Naive thymus-derived CD4-positive, alpha-beta T cell (primary cell): ENCODE measurements at places on chromosomes 3 and 15. TPM values are rescaled to one million over a fixed set of nuclear protein-coding genes. Genes with fewer than 3 reads are reported as not detected.

GRCh38 chr3:3301476-3301875 lies 122.0 kb upstream of the CRBN start:
- H3K4me1 ChIP-seq, result peaks cover 8% of the 10 kb centered on the region
- no peaks in the 10 kb centered on the region for H3K27me3 ChIP-seq
- H3K4me3 ChIP-seq, result no peak overlapping the region
- H3K27ac ChIP-seq, result no peak overlapping the region

DNA sequence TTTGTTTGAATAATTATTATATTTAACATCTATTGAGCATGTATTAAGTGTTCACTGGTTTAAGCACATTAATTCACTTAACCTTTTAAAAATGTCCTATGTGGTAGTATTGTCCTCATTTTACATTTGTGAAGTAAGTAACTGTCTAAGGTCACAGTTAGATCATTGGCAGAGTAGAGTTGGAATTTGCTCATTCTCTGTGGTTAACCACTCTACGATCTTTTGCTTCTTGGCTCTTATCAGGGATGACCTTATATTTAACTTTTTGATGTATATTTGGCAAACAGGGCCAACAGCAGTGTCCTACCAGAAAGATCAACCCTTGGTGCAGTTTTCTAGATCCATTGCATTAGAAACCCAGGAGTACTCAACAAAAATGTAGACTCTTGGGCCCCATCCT lies 34.0 kb downstream of the PXK start:
- H3K27ac ChIP-seq, result no peak overlapping the region
- DNase-seq, result no peak
- no peaks in the 10 kb centered on the region for H3K27me3 ChIP-seq

GRCh38 chr3:81170298-81170697 lies 591.1 kb downstream of the GBE1 start:
- H3K27ac ChIP-seq, result no peak overlapping the region
- no peaks in the 10 kb centered on the region for H3K4me1 ChIP-seq
- H3K4me3 ChIP-seq, result no peak overlapping the region
- no peaks in the 10 kb centered on the region for H3K36me3 ChIP-seq

DNA sequence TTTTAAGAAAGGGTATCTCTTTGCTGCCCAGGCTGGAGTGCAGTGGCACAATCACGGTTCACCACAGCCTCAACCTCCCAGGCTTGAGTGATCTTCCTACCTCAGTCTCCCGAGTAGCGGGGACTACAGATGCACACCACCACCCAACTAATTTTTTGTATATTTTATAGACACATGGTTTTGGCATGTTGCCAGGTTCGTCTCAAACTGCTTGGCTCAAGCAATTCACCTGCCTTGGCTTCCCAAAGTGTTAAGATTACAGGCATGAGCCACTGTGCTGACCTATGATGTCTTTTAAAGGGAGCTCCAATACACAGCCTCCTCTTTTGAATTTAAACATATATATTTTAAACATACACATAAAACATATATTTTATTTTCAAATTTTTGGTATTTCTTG lies 60.9 kb downstream of the SLC9C1 start:
- no peaks in the 10 kb centered on the region for H3K36me3 ChIP-seq
- H3K4me1 ChIP-seq, result no peaks in the 10 kb centered on the region
- DNase-seq, result no peak
- no peaks in the 10 kb centered on the region for H3K27me3 ChIP-seq

DNA sequence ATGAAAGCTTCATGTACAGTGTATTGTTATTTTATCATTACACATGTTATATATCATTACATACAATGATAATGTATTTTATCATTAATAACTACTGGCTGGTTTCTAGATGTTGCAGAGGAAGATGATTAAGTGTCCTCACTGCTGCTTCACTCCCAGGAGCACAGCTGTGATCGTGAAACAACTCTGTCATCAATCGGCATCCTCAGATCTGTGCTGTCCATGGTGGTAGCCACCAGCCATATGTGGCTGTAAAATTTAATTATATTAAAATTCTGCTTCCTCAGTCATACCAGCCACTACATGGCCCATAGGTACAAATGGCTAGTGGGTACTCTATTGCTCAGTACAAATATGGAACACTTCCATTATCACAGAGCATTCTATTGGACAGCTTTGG lies 379.4 kb upstream of the CFAP20DC start:
- DNase-seq, result no peak
- H3K4me1 ChIP-seq, result peaks cover 37% of the 10 kb centered on the region
- no peak overlapping the region for H3K4me3 ChIP-seq
- no peak overlapping the region for H3K27ac ChIP-seq

DNA sequence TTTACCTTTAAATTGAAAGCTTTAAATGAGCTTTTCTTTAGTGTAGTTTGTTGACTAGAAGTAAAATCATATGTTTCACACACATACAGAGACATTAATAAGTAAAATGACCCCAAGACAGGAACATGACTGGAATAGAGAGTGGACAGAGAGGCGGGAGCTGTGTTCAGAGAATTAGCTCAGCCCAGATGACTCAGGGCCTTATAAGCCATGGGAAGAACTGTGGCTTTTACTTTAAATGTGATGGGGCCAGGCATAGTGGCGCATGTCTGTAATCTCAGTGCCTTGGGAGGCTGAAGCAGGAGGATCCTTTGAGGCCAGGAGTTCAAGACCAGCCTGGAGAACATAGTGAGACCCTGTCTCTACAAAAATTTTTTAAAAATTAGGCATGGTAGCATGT lies 26.7 kb downstream of the SACM1L start:
- peaks cover 7% of the 10 kb centered on the region for H3K36me3 ChIP-seq
- no peak for DNase-seq
- no peak overlapping the region for H3K4me3 ChIP-seq
- no peaks in the 10 kb centered on the region for H3K4me1 ChIP-seq
- H3K27ac ChIP-seq, result no peak overlapping the region
- H3K27me3 ChIP-seq, result no peaks in the 10 kb centered on the region

DNA sequence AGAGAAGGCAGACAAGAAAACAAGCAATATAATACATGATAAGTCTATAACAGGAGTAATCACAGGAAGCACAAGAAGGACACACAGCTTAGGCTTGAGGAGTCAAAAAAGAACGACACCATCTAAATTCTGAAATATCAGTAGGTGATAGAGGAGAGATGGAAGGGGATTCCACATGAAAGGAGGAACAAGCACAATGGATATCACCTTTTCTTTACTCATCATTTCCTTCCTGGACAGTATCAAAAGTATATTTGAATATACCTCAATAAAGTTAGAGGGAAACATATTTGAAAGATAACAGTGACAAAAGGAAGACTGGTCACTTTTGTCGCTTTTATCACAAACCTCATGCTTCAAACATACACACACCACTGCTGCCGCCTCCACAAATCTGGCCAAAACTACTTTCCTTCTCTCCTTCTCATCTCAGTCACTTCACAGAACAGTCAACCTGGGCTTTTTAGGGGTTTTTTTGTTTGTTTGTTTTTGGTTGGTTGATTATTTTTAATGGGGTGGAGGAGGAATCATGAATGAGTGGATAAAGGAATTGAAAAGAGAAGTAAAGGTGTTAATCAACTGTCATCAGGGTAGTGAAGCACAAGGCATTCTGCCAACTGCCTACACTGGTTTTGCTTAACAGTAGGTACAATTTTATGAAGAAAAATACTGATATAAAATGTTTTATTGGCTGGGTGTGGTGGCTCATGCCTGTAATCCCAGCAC lies 18.5 kb downstream of the DENND4A start:
- no peak overlapping the region for H3K4me3 ChIP-seq
- no peaks in the 10 kb centered on the region for H3K36me3 ChIP-seq
- H3K27ac ChIP-seq, result no peak overlapping the region
- peaks cover 12% of the 10 kb centered on the region for H3K4me1 ChIP-seq
- H3K27me3 ChIP-seq, result no peaks in the 10 kb centered on the region

- no peaks in the 10 kb centered on the region for H3K4me1 ChIP-seq
- no peak overlapping the region for H3K4me3 ChIP-seq
- no peaks in the 10 kb centered on the region for H3K27me3 ChIP-seq
These were observed 776.2 kb downstream of the FHIT start for GRCh38 chr3:60475096-60475495.

DNA sequence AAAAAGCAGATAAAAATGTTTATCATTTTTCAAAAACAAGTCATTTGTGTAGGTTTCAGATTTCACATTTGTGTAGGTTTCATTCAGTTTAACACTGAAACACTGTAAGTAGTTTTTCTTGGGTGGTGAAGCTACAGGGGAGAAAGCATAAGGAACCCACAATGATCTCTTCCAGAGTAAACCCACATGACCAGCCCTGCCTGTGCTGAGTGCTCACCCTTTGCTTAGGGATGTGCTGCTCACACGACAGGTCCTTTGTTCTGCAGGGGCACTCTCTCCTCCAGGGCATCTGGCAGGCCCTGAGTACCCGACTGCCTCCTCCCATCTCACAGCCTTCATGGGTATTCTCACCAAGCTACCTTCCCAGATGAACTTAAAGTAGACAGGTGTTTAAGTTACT lies 28.9 kb downstream of the ZXDC start:
- no peaks in the 10 kb centered on the region for H3K27me3 ChIP-seq
- peaks cover 60% of the 10 kb centered on the region for H3K36me3 ChIP-seq
- no peak overlapping the region for H3K27ac ChIP-seq
- H3K4me1 ChIP-seq, result no peaks in the 10 kb centered on the region
- H3K4me3 ChIP-seq, result no peak overlapping the region

The CASR gene
- total RNA-seq, result 0.02 TPM in 1 of 2 replicates, not detected in the other

The MYZAP gene
- total RNA-seq, result 1.3 TPM

- no peak overlapping the region for H3K4me3 ChIP-seq
- no peak for DNase-seq
- no peaks in the 10 kb centered on the region for H3K4me1 ChIP-seq
- no peaks in the 10 kb centered on the region for H3K27me3 ChIP-seq
- no peak overlapping the region for H3K27ac ChIP-seq
These were observed 610.5 kb upstream of the ZNF385D start for GRCh38 chr3:22361521-22361920.

The GPR149 gene
- not detected for total RNA-seq

The NR1I2 gene
- total RNA-seq, result 0.62 TPM

The STRIT1 gene
- not detected for total RNA-seq

The ANKUB1 gene
- not detected for total RNA-seq

The ARGFX gene
- total RNA-seq, result not detected

The LRRC49 gene
- total RNA-seq, result not detected in 2 replicates

The RBP2 gene
- not detected for total RNA-seq
